Substantia nigra (tissue), 51 donors: ENCODE measurements at places on chromosomes 3 and 15.

- no peak for DNase-seq
Observed at GRCh38 chr15:66763186-66764071, 61.4 kb downstream of the SMAD6 start.

DNA sequence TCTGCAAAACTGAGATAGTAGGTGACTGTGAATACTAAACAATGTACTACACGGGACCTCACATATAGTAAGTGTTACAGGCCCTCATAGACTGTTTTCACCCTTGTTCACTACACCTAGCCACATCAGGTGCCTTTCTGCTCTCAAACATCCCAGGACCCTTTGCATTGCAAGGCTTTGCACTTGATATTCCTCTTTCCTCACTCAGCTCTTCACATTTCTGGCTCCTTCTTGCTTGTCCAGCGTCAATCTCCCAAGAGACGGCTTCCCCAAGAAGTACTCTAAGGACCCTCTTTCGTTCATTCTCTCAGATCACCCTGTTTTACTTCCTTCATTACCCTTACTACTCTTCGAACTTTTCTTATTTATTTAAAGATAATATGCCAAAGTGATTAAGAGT, 10.0 kb downstream of the DENND4A start:
- DNase-seq: no peak

DNA sequence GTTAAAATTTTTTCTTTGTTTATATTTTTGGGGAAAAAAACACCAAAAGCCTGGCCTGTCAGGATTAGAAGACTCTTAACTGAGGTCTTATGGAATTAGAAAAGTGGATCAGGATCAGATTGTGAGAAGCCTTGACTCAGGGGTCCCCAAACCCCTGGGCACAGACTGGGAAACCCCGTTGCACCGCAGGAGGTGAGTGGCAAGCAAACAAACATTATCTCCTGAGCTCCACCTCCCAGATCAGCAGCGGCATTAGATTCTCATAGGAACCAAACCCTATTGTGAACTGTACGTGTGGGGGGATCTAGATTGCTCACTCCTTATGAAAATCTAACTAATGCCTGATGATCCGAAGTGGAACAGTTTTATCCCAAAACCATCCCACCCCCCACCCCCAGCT, 117.2 kb downstream of the TCF12 start:
- DNase-seq: no peak

DNA sequence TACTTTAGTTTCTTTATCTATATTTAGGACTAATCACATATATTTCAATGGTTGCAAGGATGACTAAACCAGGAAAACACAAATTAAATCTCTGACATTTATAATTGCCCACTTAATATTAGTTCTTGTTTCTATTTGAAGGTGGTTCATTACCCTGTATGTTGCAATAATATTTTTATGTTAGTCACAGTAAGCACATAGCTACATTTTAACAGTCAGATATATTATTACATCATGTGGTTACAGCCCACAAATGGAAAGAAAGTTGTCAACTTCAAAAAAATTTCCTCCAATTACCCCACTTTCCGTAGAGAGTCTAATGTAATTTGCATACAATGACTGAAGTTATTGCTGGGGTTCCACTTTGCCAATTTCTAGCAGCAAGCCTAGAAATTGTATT, 114.6 kb downstream of the TUSC7 start:
- DNase-seq: no peak

- no peak for DNase-seq
Observed at GRCh38 chr3:123743121-123743520, 141.0 kb downstream of the MYLK start.

DNA sequence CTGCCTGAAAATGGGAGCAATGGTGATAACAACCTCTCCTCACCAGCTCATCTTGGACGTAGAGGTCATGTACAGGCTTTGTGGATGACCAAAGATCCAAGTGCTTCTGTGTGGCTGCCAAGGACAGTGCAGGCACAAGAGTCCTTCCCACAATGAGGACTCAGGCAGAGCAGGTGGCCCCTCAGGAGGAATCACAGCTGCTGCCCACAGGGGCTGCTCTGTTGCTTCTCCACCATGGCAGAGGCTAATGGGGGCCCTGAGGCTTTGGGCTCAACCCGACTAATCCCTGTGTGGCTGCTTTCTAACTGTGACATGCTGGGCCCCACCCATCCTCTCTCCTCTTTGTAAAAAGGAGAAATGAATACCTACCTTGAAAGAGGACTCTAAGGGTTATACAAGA, 58.1 kb upstream of the MRPS22 start:
- DNase-seq: no peak

GRCh38 chr3:51441282-51442030, 50.4 kb downstream of the RBM15B start:
- no peak for DNase-seq
